ENCODE measurements at places on chromosomes 4 and X.
A peak's percentile ranks its signal among the peaks of the same experiment; 100 is the strongest.

GRCh38 chrX:109440475-109440874, 41.4 kb downstream of the GUCY2F start:
- DNase-seq, result no peak

GRCh38 chrX:115233497-115234455, at the start of gene LRCH2:
TSS of gene LRCH2 (minus strand) at chrX:115234096. CDS start at chrX:115234041, 55 bp downstream.
- DNase-seq, result peak; percentile 60

DNA sequence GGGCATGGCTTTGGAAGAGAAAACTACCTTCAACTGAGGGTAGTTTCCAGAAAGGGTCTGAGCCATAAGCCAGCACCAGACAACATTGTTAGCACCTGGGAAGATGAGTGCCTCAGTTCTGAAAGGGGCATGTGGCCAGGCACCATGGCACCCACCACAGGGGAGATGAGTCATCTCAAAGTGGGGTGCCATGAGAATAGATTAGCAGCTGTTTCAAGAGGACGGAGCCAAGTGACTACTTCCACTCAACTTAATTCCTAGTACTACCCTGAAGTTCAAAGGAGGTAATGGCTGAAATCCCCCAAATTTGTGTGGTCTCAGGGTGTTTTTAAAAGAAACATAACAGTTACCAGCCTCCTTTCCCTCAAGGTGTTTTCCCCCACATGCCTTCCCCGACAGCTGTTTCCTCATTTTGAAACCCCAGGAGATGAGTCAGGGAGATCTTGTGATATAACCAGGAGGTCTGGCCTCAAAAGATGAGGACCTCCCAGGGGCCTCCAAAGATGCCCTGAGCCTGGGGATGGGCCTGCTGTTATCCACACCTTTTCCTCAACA, 27.8 kb upstream of the FTHL17 start:
- DNase-seq, result no peak

DNA sequence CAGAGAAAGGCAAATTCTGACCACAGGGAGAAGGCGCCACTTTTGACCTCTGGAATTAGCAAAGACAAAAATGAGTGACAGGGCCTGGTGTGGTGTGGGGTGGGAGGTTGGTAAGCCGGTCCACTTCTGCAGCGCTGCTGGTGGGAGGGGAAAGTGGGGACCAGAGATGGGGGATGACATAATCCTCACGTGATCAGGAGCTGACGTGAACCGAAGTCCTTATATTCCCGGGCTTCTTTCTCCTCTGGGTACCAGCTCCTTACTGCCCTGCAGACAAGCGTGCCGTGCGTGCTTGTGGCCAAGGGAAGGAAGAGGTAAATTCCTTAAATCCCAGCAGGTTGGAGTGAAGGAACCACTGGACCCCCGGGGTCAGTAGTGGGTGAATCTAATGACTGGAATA, at the start of gene TCEAL7:
TCEAL7 (plus strand) TSS at position 249 of the 400 bp plus-strand sequence. CDS start 1,165 bp downstream, outside the sequence.
- peak; percentile 17 for DNase-seq

- peak; percentile 60 for DNase-seq
Measured at GRCh38 chrX:23902419-23902818, 5.3 kb downstream of the APOO start.

GRCh38 chrX:77572322-77572721, 125.1 kb downstream of the FGF16 start:
- DNase-seq, result no peak

DNA sequence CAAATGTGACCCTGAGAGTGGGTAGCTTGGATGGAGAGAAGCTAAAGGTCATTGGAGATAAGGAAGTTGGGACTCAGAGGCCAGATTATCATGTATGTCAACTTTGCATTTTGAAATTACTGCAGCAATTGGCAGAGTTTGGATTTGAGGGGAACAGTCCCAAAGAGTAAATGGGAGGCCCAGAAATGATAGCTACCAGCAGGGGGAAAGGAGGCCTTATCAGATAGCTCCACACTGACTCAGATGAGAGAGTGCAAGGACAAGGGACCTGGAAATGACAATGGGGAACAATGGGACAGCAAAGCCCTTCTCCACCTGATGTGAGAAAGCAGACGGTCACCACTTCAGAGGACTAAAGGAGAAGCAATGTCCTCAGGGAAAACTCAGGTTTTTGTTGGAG, 201.5 kb upstream of the JADE1 start:
- no peak for DNase-seq

DNA sequence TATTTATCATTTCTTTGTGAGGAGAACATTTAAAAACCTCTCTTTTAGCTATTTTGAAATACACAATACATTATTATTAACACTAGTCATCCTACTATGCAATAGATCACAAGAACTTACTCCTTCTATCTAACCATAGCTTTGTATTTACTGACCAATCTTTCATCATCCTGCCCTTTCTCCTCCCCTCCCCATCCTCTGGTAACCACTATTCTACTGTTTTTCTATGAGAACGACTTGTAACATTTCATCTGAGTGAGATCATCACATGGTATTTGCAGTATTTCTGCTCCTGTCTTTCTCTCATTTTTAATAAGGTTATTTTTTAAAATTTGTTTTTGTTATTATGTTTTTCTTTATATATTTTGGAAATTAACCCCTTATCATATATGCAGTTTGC, 331.8 kb downstream of the TEX13C start:
- DNase-seq, result no peak

DNA sequence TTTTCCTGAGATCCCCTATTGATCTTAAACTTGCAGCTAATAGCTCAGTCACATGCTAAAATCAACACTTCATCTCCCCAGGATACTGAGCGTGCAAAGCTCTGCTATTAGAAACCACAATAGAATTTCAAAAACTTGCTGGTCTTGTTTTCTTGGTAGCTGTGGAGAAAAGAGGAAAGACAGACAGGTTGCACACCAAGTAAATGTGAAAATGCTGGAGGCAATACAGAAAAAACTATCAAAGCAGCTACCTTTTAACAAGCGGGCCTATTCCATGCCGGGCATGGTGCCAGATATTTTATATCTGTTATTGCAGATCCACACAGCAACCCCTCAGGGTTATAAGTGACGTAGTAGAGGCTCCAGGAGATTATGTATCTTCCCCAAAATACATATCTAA, 171.9 kb downstream of the DCTD start:
- no peak for DNase-seq

GRCh38 chr4:34566091-34566490, 1678.2 kb downstream of the ARAP2 start:
- DNase-seq, result no peak

- no peak for DNase-seq
Measured at GRCh38 chrX:21661316-21661715, 3.2 kb upstream of the KLHL34 start.

GRCh38 chr4:126209147-126209546, 894.4 kb downstream of the FAT4 start:
- DNase-seq, result peak; percentile 7

DNA sequence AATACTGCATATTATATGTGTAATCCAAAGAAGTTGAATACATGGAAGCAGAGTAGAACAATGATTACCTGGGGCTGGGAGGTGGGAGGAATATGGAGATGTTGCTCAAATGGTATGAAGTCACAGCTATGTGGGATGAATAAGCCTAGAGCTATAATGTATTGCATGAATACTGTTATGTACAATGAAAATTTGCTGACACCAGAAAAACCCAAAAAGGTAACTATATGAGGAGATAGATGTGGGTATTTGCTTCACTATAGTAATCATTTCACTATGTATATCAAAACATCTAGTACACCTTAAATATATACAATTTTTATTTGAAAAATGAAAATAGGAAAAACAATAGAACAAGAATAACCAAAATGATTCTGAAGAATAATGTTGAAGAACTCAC, 11.2 kb downstream of the PAGE3 start:
- DNase-seq, result no peak

DNA sequence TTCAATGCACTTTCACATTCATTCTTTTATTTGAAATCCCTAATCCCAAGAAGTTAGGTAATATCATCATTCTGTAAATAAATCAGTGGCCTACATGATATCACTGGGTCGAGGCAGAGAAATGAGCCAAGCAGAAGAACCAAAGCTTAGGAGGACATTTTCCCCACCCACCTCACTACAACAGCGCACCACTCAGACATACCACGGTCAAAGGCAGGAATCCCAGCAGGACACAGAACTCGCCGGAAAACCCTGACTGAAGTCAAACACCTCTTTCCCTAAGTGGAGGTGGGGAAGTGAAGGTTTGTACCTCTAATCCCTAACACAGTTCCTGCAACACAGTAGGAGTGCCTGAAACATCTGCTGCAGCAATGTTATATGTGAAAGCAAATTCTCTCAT, 21.5 kb downstream of the RELL1 start:
- DNase-seq, result no peak

DNA sequence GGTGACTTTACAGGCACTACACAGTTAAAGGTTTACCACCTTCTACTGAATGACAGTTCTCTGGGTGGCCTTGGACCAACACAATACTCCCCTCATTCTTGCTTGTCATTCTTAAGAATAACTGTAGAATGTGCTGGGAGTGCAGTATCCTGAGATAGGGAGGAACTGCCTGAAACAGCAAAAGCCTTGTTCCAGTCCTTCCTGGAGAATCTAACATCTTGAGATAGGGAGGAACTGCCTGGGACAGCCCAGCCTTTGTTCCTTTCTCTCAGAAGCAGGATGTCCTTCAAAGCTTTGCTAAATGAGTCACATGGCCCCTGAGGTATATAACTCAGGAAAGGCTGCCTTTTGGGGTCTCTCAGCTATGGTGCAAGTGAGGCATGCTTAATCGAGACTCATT, 145.7 kb upstream of the MBNL3 start:
- DNase-seq, result no peak

- no peak for DNase-seq
Measured at GRCh38 chr4:76872556-76872955, 25.4 kb downstream of the SOWAHB start.

GRCh38 chrX:118551426-118551825, 55.8 kb downstream of the DOCK11 start:
- no peak for DNase-seq

DNA sequence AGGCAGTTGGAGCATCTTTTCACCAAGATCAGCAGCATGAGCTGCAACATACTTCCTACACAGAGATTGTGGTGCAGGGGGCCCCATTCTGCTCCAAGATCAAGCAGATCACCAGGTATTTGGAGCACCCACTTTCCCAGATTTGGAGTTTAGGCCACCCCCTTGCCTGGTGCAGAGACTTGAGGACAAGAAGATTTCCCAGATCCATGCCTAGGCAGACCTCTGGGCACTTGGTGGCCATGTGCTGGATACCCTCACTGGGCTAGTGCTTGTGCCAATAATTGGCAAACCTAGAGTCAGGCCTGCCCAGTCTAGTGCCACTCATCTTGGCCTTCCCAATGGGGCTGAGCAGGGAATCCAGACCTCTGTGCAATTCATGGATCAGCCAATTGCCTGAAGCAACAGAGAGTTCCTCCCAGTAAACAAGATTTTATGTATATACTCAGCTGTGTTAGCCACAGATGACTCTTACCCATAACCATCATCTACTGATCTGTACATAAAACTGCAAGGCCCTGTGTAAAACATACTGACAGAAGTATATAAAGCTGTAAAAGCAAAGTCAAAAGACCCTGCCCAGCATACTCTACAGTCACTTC, 228.4 kb upstream of the EMCN start:
- DNase-seq, result no peak

DNA sequence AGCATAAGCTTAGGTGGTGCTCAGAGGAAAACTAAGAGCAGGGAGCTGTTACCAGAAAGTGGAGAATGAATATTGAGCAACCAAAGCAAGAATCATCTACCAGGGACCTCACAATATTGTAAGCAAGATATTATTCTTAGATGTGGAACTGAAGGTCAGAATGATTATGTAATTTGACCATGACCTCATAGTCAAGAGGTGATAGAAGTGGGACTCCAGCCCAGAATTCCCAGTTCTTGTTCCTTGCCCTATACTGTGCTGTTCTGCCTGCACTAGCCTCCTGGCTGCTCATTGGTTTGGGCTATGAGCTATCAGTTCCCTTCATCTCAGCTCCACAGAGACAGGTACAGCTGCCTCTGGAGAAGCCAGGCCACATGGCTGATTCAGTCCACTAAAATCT, 229.4 kb downstream of the LDB2 start:
- DNase-seq, result no peak

- DNase-seq, result no peak
Measured at GRCh38 chr4:18626366-18626765, 604.8 kb upstream of the LCORL start.

DNA sequence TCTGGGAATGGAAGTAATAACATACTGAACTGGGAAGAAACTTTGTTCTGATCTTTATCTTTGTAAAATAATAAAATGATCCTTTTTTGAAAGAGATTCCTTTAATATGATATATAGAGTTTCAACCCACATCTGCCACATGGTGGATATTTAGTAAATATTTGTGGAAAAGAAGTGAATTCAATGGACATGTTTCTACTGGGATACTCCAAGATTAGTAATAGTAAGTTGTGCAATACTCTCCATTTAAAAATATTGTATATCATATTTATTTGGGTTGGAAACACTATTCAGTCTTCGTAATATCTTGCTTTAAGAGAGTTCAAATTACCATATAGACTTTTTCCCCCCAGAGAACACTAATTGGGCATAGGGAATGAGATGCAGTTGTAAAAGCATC, 17.8 kb upstream of the ARSJ start:
- no peak for DNase-seq

DNA sequence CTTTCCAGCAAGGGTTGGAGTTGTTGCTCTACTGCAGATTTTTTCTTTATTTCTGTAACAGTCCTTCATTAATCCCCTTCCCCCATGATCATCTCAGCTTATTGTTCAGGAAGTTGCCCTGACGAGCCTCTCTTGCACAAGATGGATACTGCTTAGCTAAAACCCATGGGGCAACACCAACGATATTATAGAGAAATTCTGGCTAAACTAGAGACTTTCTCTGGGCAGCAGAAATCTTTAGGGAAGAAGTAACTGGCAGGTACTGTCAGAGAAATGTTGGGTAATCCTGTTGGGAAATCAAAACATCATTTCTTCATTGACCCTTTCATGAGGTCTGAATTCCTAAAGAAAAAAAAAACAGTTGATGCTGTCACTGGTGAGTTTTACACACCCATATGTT, 921.3 kb downstream of the NLGN4X start:
- DNase-seq, result no peak

GRCh38 chr4:85778632-85779131, 303.7 kb downstream of the ARHGAP24 start:
- DNase-seq, result peak; percentile 17

GRCh38 chr4:61877266-61877665, 677.1 kb downstream of the ADGRL3 start:
- no peak for DNase-seq

DNA sequence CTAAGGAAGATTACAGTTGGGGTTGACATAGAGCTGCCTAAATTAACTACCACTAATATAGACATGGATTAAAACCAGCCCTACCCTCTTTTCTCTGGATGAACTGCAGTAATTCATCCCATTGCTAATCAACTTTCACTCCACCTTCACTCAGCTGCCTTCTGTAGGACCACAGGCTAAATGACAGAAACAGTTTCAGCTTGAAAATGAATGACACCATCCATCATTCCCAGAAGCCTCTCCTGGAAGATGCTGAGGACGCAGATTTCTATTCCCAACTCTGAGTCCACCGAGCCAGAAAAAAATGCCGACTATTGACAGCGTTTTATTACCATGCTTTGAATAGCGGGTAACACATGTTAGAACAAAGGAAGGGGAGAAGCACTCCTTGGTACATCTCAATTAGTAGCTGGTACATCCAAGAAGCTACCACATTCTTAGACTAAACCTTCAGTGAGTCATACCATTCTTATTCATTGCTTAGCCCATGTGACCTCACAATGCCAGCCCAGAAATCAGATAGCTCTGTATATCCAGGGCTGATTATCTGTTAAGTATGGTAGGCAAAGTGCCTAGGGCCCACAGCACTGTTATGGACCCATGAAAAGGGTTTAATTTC, 25.3 kb downstream of the DCX start:
- DNase-seq, result no peak
